ENCODE measurements at places on chromosomes 5 and 9.
A peak's percentile ranks its signal among the peaks of the same experiment; 100 is the strongest.

DNA sequence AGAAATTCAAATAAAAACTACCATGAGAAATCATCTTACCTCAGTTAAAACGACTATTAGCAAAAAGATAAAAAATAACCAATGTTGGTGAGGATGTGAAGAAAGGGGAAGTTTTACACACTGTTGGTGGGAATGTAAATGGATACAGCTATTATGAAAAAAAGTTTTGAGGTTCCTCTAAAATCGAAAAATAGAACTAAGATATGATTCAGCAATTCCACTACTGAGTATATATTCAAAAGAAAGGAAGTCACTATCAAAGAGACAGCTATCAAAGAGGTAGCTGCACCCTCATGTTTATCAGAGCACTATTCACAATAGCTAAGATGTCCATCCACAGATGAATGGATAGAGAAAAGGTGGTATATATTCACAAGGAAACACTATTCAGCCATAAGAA, 1888.4 kb downstream of the MAT2B start:
- DNase-seq, result no peak

DNA sequence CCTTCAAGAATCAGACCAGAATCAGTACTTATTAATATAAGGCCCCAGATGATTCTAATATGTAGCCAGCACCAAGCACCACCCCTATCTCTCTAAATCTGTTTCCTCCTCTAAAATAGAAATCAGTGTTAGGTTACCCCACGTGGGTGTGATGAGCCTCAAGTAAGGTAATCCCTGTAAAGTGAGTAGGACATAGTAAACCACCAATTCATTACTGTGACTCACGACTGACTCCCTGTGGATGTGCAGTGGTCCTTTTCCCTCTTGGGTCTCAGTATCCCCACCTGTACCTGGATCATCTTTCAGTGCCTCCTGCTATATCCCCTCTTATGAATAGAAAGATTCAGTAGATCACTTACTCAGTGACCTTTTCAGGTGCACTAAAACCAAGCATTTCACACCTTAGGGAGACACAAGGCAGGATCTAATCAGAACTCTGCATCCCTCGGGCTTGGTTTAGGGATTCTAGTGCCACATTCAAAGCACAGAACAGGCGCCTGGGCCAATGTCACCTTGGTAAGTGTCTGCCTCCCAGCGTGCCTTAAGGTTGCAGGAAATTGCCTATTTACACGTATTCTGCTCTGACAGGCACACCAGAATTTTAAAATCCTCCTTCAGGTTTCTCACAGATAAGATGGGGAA, 12.2 kb upstream of the ALDH1B1 start:
- DNase-seq, result no peak

DNA sequence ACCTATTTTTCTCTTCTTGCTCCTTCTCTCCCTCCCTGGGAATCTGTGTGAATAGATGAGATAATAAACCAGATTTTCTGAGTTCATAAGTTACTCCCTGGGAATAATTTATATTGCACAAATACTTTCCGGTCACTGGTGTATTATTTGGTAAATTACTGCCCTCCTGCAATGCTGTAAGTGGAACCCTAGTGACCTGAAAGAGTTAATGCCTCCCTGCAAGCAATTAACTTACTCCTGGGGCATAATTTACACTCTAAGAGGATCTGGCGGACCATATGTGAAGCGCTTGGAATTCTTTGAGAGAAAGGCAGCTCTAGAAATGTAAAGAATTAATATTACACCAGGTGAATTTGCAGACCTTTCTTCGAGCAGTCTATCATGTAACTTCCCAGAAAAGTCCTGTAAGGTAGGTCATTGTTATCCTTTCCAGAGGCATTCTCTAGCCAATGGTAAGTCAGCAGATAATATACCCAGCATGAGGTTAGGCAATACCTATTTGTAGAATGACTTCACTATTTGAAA, 7.0 kb upstream of the GDNF start:
- DNase-seq, result no peak

DNA sequence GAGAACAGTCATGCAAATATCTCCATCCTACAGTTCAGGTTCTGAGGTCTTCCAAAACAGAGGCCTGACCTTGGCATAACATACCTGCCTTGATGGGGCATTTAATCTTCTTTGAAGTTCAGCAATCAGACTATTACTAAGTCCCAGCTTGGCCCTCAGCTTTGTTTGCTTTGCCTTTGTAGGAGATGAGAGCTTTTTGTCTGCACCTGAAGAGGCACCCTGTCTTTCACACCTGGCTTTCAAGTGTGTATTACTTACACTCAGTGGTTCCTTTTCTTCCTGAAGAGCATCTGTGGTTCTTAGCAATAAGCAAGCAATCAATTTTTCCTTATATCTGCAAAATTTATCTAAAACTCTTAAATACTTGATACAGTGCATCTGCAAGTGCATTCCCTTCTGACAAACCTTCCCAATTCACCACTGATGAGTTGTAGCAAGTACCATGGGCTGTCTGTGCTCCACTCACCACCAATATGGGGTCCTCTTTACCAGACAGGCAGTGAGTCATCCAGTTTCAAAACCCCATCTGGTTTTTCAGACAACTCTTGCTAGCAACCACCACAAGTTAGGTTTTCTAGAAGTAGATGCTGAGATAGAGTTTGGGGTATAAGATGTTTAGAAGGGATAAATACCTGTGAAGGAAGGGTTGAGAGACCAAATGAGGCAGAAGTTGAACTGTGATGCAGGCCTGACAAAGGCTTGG, 100.2 kb downstream of the HINT1 start:
- DNase-seq, result peak; percentile 48

DNA sequence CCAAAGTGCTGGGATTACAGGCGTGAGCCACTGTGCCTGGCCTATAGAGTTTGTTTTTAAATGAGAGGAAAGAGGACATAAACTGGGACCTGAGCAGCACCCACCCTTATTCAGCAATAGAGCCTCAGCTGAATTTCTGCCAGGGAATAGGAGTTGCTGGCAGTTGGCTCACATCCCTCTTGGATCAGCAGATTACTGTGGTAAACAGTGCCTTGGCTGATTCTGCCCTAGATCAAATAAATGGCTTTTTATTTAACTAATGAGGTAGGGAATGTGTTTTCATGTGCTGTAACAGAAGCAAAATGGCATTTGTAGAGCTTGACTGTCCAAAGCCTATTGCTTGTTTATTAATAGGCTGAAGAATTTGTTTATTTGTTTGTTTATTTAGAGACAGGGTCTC, 2.1 kb downstream of the ARHGEF37 start:
- no peak for DNase-seq

DNA sequence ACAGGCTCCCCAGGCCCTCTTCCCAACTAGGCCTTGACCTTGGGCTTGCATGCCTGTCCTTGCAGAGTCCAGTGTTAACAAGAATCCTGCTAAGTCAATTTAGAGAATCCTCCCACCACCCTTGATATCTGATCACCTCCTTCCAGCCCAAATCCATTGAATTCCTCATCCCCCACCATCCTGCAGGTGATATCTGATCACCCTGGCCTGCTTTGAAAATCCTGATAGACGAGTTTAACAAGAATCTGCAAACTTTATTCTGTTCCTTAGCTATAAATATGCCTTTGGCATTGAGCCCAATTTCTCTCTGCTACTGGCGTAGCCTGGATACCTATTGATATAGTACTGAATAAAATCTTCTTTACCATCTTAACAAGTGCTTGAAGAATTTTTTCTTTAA, 125.5 kb downstream of the DIRAS2 start:
- no peak for DNase-seq

DNA sequence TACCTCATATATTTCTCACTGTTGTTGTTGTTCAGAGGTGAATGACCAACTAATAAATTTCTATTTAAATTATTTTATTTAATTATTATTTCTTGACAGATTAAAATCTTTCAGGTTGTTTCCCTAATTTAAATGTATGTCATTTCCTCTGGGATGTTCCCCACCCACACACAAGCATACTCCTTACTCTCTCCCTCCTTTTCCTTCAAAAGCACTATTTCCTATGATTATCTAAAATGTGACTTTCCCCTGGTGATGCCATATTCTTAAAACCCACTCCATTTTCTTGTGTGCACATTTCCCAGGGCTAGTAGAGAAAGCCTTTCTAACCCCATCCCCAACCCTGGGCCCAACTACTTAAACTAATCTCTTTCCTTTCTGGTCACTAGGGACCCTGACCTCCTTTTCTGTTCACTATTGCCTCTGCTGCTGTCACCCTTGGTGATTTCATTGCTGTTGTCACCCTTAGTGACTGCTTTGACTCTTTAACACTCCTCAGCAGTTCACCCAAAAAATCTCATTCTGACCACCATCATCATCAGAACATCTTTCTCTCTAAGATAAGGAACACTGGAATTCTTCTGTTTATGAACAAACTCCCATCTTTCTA, 16.8 kb downstream of the IL33 start:
- no peak for DNase-seq

- no peak for DNase-seq
These were observed 458.8 kb downstream of the ICE1 start for GRCh38 chr5:5881294-5881693.

DNA sequence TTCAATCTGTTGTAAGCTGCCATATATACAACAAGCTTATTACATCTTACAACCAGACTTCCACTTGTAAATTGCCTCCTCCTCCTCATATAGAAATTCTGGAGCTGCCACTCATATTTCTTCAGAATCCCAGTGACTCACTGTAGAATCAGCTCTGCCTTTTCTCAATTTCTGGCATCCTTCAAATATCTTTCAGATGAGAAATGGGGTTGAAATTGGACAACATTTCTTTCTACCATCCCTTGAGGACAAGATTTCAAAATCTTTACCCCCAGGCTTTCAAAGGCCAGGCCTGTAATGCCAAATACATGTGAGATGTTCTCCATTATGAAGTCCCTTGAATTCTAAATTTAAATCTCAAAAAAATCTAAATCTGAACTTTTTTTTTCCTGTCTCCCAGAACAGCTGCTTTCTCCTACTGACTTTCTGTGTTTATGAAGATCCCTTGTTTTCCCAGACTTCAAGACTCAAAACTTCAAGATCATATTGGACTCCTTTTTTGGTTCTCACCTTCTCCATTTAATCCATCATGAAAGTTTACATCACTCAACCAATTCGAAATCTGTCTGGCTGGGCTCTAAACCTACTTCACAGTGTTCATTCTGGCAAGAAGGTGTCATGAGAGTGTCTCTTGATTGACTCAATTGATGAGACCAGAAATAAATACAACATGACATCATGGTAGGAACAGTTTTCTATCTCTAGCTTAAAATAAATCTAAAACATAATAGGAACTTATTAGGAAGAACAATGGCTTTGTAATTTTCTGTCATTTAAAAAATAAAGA, 109.8 kb downstream of the HMHB1 start:
- DNase-seq, result no peak

DNA sequence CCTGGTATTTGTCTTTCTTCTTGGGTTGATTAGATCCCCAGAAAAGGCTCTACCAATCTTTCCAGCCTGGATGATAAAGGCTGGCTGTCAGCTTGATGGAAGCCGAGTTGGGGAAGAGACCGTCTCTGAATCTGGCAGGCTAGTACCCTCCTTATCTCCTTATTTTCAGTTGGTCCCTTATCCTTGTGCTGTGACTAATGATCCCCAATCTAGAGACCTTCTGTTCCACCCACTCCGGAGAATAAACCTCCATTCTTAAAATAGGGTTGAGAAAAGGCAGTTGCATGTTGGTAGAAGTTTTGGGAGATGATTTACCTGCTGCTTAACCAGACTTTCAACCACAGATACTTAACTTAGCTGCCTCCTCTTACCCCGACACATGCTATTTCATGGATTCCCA, 52.3 kb downstream of the PRKACG start:
- DNase-seq, result no peak

DNA sequence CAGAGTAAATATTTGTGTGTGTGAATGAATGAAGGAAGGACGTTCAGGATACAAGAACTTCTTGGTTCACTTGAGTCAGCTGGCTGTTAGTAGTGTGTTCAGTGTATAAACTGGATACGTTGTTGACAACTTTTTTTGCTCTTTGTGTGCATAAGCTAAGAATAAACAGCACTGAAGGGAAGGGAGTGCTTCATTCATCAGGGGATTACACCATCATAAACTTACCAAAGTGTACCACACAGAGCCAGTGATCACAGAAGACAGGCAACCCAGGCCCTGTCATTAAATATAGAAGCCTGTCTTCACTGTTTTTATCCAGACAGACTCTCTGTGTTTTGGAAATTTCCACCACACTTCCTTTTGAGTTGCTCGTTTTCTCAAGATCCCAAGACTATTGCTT, 55.5 kb upstream of the MEF2C start:
- no peak for DNase-seq

DNA sequence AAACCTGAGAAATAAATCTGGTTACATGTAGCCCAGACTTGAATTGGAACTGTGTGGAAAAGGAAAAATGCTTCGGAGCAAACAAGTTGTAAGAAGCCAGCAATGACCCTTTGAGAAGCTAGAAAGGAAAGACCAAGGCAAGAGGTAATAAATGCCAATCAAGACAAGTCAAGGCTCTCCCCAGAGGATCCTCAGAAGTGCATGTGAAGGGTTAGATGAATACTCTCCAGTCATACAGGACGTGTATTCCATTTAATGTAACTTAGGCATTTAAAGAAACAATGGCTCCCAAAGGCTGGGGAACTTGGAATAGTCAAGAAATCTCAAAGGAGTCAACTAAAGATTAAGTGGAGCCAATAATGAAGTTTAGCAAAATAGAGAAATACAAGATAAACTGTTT, 36.2 kb downstream of the EPB41L4A start:
- no peak for DNase-seq

GRCh38 chr5:116964438-116964837, 389.8 kb upstream of the SEMA6A start:
- DNase-seq, result no peak

DNA sequence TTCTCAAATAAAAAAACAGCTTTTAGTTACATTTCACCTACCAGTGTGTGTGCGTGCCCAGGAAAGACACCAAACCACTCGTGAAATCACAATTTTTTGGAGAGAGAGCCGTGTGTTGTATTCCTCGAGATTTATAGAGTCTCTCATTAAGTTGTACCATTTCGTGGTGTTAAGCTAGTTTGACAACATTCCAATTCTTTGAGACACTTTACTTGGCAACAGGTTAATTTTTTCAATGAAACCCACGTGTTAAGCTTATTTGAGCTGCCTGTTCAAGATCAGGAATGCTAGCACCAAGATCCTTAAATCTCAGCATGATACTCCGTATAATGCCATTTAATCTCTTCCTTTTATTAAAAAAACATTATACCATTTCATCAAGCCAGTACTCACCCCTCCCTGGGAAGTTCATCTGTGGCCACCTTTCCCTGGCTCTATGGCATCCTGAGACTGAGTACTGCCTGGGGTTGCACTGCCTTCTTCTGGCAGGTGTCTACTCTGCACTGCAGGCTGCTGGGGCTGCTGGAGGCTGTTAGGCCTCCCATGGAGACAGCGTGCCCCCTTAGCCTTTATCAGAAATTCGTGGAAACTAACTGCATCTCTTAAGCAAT, 143.7 kb downstream of the ARHGAP26 start:
- no peak for DNase-seq

GRCh38 chr5:27465140-27465539, 426.8 kb upstream of the CDH9 start:
- no peak for DNase-seq

GRCh38 chr5:122099060-122099790, 21.2 kb upstream of the LOX start:
- no peak for DNase-seq

DNA sequence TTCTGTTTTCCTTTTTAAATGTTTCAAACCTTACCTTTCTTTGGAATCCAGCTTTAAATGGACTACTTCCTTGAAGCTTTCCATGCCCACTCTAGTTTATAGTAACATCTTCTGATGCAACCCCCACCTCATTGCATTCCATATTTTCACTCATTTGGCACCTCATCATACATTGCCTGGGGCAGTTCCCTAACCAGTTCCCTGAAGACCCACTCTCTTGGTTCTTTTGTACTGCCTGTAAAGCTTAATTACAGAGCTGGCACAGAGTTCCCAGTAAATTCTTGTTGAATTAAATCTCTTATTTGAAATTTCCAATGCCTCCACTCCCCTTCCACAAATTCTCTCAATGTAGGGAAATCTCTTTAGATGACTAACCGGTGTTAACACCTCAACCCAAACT, 257.2 kb downstream of the ARRDC3 start:
- no peak for DNase-seq

Data from CD4-positive, alpha-beta T cell treated with Interleukin-4 for 4 hours (primary cell).